ENCODE measurements at places on chromosomes 7 and 10.

GRCh38 chr7:156069891-156070290 is 257.6 kb upstream of the SHH start:
- DNase-seq, result no peak

DNA sequence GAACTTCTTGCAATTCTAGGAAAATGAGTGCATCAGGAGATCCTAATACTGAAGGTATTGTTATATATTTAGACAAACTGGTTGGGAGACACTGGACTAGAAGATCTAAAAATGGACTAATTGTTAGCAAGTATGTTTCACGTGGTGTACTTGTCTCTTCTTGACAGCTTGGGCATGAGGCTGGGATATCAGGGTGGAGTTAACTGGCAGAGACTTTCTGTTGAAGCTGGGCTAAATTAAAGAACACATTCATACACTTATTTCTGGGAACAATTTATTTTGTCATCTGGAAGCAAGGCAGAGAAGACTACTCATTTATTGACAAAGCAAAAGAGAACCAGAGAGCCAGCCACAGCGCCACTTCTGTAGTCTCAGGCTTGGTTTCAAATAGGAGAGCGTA is 25.9 kb downstream of the TYW1 start:
- DNase-seq, result no peak

DNA sequence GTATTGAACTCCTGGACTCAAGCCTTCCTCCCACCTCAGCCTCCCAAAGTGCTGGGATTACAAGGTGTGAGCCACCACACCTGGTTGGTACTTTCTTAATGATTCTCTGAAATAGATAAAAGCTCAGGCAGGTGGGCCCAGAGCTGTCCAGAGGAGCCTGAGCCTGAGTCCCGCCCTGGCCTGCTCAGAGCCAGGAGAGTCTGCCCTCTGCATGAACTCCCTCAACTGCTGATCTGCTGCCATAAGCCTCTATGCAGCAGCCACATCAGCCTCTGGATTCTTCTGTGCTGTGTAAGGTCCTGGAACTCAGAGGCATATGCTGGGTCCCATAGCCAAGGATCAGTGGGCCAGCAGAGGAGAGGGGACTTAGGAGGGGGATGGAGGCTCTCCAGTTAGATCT is 23.1 kb upstream of the DDIT4 start:
- no peak for DNase-seq

DNA sequence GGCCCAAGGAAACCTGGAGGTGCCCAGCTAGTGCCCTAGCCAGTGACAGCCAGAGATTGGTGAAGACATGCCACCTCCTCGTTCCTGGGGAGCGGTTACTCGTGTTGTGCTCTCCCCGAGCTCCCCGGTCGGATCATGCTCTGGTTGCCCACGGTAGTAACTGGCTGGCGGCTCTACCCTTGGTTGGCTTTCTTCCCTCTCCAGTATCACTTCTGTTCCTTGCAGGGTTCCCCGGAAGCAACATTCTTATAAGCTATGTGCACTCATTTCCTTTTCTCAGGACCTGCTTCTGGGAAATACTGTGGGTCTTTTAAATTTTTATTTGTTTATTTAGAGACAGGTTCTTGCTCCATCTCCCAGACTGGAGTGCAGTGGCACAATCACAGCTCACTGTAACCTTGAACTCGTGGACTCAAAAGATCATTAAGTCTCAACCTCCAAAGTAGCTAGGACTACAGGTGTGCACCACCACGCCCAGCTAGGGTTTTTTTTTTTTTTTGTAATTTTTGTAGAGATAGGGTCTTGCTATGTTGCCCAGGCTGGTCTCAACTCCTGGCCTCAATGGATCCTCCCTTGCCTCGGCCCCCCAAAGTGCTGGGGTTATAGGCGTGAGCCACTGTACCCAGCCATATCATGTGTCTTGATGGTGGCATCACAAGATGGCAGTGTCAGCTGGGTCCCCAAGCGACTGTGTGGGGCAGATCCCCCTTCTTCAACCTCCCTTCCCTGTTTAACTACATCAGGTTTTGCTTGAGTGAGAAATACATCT is 6.9 kb upstream of the CALHM1 start:
- no peak for DNase-seq

GRCh38 chr10:67487199-67487598 is 208.8 kb downstream of the CTNNA3 start:
- no peak for DNase-seq

GRCh38 chr10:61465901-61466632 is 12.9 kb upstream of the TMEM26 start:
- DNase-seq, result no peak

DNA sequence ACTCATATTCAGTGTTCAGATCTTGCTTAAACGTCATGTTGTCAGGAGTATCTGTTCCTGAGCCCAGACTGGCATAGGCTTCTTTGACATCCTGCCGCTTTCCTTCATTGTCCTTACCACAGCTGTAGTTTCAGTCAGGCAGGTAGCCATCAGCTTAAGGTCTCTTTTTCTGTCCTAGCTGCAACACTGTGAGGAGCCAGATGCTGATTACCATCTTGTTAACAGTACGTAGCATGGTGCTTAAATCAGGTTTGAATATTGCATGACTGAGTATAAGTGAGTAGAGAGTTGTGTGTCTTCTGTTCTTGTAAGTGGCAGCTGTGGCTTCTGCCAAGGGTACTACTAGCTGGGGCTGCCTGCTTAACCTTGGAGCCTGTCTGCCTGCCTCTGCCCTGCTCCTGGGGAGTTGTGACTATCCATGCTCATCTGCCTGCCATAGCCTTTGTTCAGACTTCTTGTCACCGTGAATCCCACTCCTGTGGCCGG is 92.6 kb downstream of the MAPK8 start:
- no peak for DNase-seq

DNA sequence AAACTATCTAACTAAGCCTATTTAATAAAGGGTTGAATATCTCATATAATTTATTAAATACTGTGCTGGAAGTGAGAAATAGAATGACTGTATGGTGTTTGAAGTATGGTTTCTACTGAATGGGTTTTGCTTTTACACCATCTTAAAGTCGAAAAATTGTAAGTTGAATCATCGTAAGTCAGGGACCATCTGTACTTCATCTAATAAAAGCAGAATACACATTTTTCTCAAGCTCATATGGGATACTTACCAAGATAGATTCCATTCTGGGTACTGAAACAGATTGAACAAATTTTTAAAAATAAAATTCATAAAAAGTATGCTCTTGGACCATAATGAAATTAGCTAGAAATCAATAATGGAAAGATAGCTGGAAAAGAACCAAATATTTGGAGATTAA is 285.4 kb downstream of the CXCL12 start:
- no peak for DNase-seq

- no peak for DNase-seq
These were observed 93.5 kb upstream of the LRRC4 start for GRCh38 chr7:128124786-128125185.

DNA sequence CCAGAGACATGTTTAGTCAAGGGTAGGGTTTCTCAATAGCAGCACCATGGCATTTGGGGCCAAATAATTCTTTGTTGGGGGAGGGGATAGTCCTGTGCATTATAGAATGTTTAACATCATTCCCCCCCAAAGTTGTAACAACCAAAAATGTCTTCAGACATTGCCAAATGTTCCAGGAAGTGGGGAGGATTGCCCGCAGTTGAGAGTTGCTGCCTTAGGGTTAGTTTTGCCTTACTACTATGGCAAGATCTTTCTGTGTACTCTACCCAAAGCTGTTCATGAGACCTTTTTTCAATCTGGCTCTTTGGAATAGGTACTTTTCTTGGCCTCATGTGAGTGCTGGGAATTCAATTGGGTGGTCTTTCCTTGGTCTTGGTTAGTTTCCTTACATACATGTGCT is 34.1 kb downstream of the SAMD8 start:
- DNase-seq, result no peak

GRCh38 chr10:112226439-112227248 is 43.1 kb upstream of the GPAM start:
- no peak for DNase-seq

DNA sequence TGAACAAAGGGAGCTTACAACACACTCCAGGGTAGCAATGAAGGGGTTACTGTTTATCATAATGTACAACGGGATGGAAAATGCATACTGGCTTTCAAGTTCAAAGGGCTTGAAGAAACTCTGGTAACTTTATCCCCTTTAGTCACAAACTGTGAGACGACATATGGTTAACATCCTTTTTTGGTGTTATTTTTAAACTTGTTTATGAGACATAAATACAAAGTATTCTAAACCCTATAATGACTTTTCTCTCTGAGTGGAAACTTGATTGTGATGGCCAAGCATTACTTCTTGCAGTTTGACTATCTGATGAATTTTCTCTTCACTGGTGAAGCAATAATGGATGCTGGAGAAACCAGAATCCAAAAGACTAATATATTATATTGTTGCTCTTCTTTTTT is 62.0 kb upstream of the SEMA3A start:
- DNase-seq, result no peak

DNA sequence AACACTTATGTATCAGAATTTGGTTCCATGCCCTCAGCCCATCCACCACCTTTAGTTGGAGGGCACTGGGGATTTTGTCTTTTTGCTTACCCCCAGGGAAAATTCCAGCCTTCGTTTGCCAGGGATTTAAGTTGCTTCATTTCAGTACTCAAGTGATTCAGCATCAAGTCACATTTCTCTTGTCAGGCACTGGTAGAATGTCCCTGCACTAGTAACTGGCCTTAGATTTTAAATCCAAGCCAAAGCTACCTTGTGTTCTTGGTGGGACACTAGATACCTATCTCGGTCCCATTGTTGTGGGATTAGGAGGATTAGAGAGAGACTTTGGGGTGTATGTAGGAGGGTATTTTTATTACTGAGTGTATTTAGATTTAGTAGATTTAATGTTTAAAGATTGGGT is 613.1 kb downstream of the SUGCT start:
- DNase-seq, result no peak

- DNase-seq, result no peak
These were observed 74.3 kb upstream of the MKX start for GRCh38 chr10:27819781-27820531.

DNA sequence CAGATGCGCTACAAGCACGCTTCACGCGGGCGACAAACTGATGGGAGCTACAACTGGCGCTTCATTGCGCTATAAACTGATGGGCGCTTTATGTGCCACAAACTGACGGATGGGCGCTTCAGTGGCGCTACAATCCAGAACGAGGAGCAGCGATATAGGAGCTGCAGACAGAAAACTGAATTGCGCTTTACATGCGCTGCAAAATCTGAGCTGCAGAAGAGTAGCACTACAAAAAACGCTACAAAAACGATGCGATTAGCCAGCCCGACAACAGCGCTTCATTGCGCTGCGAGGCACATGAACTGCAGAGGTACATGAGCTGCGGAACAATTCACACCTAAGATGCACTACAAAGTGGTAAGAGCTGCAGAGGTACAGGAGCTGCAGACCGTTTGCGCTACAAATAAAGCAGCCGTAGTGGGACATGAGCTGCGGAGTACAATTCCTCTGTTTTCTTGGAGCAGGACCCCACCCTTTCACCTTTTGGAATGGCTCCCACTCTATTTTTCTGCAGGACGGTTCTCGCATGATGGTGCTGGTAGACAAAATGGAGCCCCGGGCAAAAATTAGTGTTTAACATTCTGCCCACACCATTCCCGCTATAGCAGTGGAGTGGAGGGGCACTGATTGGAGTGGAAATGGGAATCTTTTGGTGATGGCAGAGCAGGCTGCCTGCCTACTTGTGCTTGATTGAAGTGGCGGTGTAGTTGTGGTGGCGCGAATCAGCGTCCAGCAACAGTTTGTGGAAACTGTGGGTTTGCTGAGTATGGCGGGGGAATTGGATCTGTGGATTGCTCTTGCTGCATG is 1.2 kb upstream of the SGCE start:
- DNase-seq, result no peak

DNA sequence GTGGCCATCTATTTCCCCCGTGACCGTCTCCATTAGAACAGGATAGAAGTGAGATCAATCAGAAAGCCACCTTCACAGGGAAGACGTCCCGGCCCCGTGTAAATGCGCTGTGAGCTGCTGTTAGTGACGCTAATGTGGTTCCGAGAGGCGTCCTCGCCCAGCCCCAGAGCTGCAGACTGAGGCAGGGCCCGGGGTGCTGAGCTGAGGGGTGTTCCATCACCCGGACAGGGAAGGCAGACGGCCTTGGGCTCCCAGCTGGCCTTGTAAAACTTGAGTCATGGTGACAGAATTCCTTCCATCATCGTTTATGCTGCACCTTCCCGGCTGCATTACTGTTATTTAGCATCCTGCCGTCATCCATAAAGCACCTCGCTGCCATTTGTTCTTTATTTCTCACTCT is 195.3 kb upstream of the CTBP2 start:
- DNase-seq, result no peak

DNA sequence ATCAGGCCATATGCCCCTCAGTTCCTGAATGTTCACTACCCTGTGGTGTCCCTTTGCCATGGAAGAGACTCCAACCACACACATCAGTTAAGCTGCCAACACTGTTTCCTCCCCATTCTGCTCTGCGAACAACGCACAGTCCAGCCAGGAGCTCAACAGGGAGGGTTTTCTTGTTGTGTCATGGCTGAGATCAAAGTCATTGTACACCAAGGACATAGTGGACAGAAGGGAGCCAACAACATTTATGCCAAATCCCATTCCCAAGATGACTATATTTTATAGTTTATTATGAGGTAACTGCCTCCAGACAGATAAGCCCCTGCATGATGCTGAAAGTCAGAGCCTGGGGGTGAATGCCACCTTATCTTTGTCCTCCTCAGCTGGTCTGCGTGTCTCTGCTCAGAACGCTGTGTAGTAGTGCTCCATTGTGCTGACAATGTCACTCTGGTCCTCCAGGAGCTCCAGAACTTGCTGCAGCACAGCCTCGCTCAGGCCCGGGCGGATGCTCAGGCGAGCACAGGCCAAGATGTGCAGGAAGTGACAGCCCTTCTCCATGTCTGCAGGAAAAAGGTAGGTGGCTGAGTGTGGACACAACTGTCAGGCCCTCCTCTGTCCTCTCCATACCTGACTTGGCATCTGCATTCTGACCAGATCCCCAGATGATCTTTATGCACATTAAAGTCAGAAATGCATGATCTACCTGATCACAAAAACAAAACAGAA is 27.1 kb upstream of the SH3PXD2A start:
- DNase-seq, result no peak

DNA sequence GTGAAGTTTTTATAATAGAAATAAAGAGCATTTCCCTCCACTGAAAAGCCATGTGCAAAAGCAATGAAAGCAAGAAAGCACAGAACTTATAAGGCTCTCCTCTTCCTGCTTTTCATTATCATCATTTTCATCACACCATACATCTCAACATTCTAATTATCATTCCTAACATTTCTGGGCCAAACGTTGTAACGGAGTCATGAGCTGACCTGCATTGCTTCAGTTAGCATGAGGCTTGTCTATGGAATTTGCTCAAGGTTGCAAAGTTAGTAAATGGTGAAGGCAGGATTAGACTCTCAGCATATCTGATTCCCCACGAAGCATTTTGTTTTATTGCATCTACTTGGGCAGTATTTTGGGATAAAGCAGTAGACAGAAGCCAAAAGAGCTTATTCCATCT is 11.4 kb downstream of the SCIN start:
- no peak for DNase-seq

- no peak for DNase-seq
These were observed 823.8 kb downstream of the PCDH15 start for GRCh38 chr10:53977267-53977666.

DNA sequence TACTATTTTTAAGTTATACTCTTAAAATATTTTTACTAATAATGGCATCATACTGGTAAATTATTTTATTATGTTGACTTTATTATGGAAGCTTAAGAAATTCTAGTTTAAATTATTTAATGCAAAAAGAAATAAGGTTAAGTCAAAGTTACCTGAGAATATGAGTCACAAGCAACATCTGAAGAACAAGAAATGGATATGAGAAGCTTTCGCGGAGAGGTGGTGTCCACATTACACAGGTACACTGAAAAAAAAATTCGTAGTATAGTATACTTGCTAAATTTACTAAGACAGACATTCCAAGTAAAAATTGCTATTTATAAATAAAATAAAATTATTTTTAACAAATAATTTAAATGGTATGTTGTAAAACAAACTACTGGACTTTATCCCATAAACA is 143.8 kb downstream of the AVL9 start:
- no peak for DNase-seq
